MV-4-11 (cell line): ENCODE measurements at places on chromosomes 6 and 20.

DNA sequence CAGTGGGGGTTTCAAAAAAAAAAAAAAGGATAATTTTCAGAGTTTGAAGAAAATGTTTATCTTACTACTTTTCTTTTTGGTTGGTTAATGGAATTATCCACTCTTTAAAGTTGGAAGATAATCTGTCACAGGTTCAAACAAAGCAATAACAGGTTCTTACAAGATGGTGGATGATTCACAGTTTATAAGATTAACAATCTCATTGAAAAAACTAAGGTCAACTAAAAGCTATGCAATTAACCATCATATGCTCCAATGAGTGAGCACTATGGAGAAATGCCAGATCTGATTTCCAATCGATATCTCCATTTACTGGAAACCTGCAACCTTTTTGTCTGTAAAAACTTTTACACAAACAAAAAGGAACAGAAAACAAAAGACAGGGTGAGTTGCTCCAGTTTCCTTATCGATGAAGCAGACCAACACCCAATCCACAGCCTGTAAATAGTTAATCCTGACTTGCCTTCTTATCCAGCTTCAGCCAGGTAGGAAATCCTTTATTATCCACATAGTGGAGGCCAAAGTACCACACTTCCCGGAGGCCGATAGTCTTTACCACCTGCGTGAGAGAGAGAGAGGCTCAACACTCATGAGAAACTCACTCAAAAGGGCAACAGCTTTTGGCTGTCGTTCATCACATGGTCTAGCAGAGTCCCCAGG is 32.4 kb downstream of the EZR start:
- DNase-seq = no peak

- DNase-seq = no peak
Observed at GRCh38 chr20:30288346-30288745, 969.1 kb upstream of the DEFB115 start.

- no peak for DNase-seq
Observed at GRCh38 chr6:57019434-57019833, 27.1 kb upstream of the KIAA1586 start.

GRCh38 chr20:24785141-24786110 is 163.6 kb upstream of the CST7 start:
- DNase-seq = peak; percentile 39

DNA sequence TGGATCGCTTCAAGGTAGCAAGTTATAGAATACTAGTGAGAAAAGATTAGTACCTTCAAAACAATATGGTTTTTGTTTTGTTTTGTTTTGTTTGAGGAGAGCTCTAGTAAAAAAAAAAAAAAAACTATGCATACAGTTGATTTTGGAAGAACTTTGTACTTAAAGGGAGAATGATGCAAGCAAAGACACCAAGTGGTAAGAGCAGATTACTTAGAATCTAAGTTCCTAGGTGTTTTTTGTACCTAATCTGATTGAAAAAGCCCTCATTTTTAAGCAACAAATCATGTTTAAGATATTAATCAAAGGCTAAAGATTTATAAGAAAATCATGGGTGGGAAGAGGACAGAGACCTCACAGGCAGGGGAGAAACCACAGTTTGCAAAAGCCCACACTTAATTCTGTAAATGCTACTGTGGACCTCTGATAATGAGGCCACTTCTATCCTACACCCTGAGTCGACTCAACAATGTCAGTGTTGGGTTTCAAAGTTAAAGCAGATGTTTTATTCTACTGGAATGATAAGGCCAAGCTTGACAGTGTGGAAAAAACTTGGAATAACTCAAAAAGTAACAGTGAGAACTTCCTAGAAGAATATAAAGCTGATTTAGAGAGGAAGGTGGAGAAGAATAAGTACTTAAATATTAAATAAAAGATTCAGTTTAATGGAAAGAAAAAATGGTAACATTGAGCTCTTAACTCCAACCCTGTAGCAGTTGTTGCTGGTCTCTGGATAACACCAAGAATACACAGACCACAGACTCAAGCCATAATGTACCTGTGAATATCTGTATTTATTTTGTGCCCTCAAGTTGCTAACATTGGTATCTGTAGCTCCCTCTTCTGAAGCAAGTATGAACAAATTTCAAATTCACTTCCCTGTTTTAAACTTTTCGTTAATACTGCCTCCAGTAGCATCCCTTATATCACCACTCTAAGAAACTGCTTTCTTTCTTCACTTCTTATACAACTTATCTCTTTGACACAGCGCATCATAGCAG is 1047.8 kb downstream of the EPHA7 start:
- DNase-seq = no peak

GRCh38 chr6:155341130-155341828 is 27.0 kb upstream of the TFB1M start:
- DNase-seq = peak; percentile 69

DNA sequence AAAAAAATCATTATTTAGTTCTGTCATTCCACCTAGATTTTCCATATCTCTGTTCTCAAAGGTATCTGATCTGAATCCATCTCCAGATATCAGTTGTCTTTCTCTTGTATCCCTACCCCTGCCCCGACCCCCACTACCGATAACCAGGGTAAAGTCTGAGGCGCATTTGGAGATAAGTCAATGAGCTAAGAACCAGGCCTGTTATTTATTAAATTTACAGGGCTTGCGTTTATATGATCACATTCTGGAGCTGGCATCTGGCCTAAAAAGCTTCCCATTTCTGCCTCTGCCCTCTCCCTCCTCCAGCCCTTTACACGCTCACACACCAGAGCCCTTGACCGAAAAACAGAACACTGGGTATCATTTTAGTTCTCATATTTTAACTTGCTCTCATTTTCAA is 144.7 kb downstream of the ALDH8A1 start:
- no peak for DNase-seq

- no peak for DNase-seq
Observed at GRCh38 chr6:143125455-143125854, 64.8 kb downstream of the AIG1 start.

DNA sequence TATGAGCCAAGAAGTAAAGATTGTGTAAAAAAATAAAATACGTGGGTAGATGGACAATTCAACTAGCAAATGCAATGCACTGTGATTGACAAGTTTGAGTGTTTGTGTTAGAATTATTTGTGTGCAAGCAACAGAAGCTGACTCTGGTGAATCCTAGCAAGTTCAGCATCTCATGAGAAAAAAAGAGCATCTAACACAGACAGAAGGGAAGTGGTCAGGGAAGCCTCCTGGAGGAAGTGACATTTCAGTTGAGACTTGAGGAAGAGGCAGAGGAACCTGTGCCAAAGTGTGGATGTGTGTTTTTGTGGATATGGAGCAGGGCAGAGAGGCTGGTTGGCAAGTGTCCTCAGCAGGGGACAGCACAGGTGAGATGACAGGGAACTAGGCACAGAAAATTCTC is 248.7 kb downstream of the ZNF217 start:
- no peak for DNase-seq

DNA sequence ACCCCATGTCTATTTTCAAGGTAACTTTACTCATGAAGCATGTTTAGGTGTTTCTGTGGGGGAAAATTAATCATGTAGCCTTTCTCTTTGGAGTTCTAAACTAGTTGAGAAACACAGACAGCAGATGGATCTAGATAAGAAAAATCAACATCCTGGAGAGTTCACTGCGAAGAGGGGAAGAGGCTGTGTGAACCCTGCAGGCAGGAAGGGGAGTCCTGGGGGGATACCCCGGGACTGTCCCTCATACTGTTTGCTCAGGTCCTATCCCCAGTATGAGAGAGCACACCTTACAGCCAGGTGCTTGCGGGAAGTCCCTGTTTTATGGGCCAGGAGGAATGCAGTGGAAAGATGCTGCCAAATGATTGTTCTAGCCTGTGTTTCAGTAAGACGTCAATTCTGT is 32.7 kb downstream of the CHMP4B start:
- DNase-seq = no peak

GRCh38 chr6:168403370-168404005 is 37.5 kb upstream of the SMOC2 start:
- DNase-seq = no peak

DNA sequence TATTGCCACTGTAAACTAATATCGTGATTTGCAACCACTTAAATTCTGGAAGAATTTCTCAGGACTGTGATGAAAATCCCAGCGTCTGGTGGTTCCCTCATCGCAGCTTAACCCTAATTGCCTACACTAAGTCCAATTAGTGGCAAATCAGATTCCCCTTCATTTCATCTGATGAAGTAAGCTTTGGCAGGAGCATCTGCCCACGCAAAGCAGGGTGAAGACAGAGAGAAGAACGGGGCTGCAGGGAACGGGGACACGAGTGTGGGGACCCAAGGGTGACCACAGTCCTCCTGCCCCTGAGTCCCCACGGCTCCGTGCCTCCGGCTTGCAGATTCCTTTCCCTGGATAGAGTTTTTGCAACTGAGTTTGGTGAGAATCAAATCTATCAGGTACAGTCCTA is 159.5 kb downstream of the LY86 start:
- DNase-seq = no peak

- peak; percentile 3 for DNase-seq
Observed at GRCh38 chr20:288956-289692, 1.4 kb downstream of the C20orf96 start.

GRCh38 chr6:11389977-11390376 is 147.6 kb upstream of the TMEM170B start:
- DNase-seq = no peak
